Activated T-helper 2 cell treated with anti-CD3 and anti-CD28 coated beads, Interferon-gamma antibody, Interleukin-2, Interleukin-4, amounts not matched to agents 10 μg/mL and 5 μg/mL and 100 μg/mL, durations not matched to agents 14 hours and 24 hours and 36 hours (primary cell): ENCODE measurements at places on chromosomes 6 and 20. TPM values are rescaled to one million over a fixed set of nuclear protein-coding genes. Genes with fewer than 3 reads are reported as not detected.

DNA sequence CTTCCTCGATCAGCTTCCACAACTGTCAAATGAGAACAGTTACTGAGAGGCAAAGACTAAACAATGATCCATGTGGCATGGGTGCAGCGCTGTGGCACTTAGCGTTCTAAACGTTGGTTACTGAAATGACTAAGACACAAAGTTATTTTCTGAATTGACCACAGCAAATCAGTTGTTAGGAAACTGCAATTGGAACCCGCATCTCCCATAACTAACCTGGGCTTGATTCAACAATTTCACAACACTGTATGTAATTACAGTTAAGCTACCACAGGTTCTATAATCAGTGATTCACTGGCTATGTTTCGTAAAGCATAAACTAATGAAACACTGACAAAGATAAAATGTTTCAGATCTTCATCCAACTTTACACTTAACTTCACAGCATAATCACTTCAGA is 12.5 kb downstream of the WDR27 start:
- no peak for DNase-seq
- no peak overlapping the region for H3K4me3 ChIP-seq
- peaks cover 59% of the 10 kb centered on the region for H3K36me3 ChIP-seq

DNA sequence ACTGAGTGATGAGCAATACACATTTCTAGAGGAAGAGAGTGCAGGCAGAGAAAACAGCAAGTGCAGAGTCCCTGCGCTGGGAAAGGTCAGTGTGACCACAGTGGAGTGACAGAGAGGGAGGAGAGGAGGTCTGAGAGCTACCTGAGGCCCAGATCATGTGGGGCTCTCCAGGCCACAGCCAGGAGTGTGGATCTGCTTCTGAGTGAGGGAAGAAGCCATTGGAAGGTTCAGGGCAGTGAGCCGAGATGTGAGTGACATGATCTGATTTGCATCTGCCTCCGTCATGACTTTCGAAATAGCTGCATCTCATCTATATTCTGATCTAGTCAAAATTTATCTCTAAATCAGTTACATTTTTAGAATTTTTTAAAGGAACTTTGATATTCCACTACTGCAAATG is 367.1 kb downstream of the PREX1 start:
- DNase-seq, result no peak
- no peak overlapping the region for H3K27ac ChIP-seq
- no peaks in the 10 kb centered on the region for H3K4me1 ChIP-seq
- no peak overlapping the region for H3K4me3 ChIP-seq

SLPI gene
- not detected in 2 replicates for total RNA-seq

- H3K4me3 ChIP-seq, result no peak overlapping the region
- H3K27me3 ChIP-seq, result peaks cover 17% of the 10 kb centered on the region
- no peaks in the 10 kb centered on the region for H3K4me1 ChIP-seq
- H3K27ac ChIP-seq, result no peak overlapping the region
- no peaks in the 10 kb centered on the region for H3K36me3 ChIP-seq
- DNase-seq, result no peak
Observed at GRCh38 chr6:119124079-119124824, 45.8 kb upstream of the FAM184A start.

ZBP1 gene
- 0.32 and 0.62 TPM in 2 replicates for total RNA-seq

- DNase-seq, result no peak
- H3K27me3 ChIP-seq, result no peaks in the 10 kb centered on the region
- no peaks in the 10 kb centered on the region for H3K36me3 ChIP-seq
- no peak overlapping the region for H3K4me3 ChIP-seq
- no peak overlapping the region for H3K27ac ChIP-seq
Observed at GRCh38 chr6:51854347-51854746, 233.1 kb downstream of the PKHD1 start.

GRCh38 chr20:7022597-7022996 is 255.1 kb downstream of the BMP2 start:
- no peaks in the 10 kb centered on the region for H3K36me3 ChIP-seq
- DNase-seq, result no peak
- no peaks in the 10 kb centered on the region for H3K27me3 ChIP-seq
- no peaks in the 10 kb centered on the region for H3K4me1 ChIP-seq

DNA sequence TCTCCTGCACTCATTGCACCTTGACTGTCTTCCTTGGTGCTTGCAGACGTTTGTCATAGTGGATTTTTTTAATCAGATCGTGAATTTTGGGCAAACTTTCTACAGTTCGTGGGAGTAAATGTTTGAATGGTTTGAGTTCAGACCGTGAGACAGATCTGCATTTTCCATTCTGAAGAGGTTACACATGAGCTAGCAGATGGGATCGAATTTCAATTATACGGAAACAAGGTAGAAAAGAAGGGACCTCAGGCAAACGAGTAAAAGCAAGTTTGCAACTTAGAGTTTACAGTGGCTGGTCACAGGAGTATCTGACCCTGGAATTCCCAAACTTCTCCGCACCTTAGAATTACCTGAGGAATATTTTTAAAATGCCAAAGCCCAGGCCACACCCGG is 17.2 kb upstream of the NCR2 start:
- H3K27ac ChIP-seq, result no peak overlapping the region
- no peak for DNase-seq
- no peaks in the 10 kb centered on the region for H3K36me3 ChIP-seq

- no peaks in the 10 kb centered on the region for H3K36me3 ChIP-seq
- H3K27me3 ChIP-seq, result no peaks in the 10 kb centered on the region
- H3K4me3 ChIP-seq, result no peak overlapping the region
- peaks cover 24% of the 10 kb centered on the region for H3K4me1 ChIP-seq
- no peak overlapping the region for H3K27ac ChIP-seq
- no peak for DNase-seq
Observed at GRCh38 chr20:36830791-36831691, 44.9 kb upstream of the TLDC2 start.

DNA sequence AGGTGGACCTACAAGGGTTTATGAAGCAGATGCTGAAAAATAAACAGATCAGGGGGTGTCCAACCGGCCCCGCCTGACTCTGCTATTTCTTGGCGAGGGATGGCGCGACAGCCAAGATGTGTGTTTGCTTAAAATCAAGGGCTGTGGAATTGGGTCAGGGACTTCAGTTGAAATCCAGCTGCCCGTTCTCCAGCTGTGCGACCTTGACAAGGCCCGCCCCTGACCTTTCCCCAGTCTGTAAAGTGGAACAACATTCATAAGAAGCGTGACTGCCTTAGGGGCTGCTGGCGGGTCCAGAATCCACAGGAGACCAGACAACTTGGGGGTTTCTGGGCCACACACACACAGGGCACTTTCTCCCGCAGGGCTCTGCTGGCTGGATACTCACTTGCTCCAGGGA is 517.5 kb downstream of the PREX1 start:
- H3K27ac ChIP-seq, result no peak overlapping the region
- DNase-seq, result no peak
- H3K27me3 ChIP-seq, result no peaks in the 10 kb centered on the region
- H3K36me3 ChIP-seq, result no peaks in the 10 kb centered on the region
- H3K4me1 ChIP-seq, result no peaks in the 10 kb centered on the region
- H3K4me3 ChIP-seq, result no peak overlapping the region

- H3K27ac ChIP-seq, result no peak overlapping the region
- H3K4me1 ChIP-seq, result no peaks in the 10 kb centered on the region
- DNase-seq, result no peak
- H3K4me3 ChIP-seq, result no peak overlapping the region
- H3K27me3 ChIP-seq, result no peaks in the 10 kb centered on the region
Observed at GRCh38 chr6:93139408-93140081, 279.8 kb downstream of the EPHA7 start.
